Stimulated activated CD4-positive, alpha-beta T cell treated with anti-CD3 and anti-CD28 coated beads, Interleukin-4, amount 100 ng/mL, for 24 hours (primary cell): ENCODE measurements at places on chromosomes 16 and 17.

- peak; percentile 80 for DNase-seq
These were observed 40.9 kb downstream of the RFFL start for GRCh38 chr17:35022536-35023063.

- DNase-seq = no peak
These were observed 32.4 kb downstream of the WIPI1 start for GRCh38 chr17:68424861-68425260.

GRCh38 chr16:68116256-68116867, 31.2 kb downstream of the NFATC3 start:
- DNase-seq = no peak

- DNase-seq = peak; percentile 62
These were observed 2.0 kb upstream of the ARRB2 start for GRCh38 chr17:4708436-4708835.

DNA sequence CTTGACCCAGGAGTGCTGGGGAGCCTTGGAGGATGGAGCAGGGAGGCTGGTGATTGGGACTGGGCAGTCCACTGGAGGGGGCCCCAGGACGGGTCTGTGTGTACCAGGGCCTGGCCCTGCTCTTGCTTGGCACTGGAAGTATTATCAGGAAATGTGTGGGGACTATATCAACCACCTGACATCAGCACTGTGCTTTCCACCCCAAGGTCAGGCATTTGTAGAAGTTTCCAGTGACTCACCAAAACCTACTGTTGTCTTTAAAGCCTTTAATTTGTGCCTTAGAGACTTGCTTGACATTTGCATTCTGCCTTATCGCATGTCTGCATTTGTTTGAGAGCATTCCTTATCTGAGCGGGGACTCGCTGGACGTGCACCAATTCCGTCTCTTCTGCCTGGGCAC, 323.1 kb downstream of the FOXL1 start:
- no peak for DNase-seq

DNA sequence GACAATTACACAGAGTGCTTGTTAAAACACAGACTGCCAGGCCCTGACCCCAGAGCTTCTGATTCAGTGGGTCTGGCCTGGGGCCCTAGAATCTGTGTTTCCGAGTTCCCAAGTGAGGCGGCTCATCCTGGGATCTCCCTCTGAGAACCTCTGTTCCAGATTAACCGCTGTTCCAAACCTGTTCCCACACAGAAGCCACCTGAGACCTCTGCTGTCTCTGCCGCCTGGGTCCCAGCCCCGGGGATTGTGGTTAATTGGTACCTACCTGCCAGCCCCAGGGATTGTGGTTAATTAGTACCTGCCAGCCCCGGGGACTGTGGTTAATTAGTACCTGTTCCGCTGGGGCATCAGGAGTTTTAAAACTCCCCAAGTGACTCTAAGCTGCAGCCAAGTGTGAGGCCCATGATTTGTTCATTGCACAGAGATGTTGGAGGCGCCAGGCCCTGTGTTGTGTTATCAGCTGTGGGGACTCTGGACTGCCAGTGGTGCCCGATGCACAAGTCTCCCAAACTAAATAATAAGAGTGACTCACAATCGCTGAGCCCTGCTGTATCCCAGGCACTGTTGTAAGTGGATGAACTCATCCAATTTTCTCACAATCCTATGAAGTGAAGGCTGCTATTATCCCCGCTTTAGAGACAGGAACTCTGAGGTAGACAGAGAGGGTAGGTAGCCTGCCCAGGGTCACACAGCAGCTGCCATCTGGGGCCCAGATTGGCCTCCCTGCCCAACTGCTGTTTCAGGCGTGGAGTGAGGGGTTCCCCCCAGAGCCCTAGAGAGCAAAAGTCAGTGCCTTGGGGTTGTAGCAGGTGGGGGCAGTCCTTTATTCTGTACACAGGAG, 219.7 kb downstream of the IRF8 start:
- DNase-seq = no peak

DNA sequence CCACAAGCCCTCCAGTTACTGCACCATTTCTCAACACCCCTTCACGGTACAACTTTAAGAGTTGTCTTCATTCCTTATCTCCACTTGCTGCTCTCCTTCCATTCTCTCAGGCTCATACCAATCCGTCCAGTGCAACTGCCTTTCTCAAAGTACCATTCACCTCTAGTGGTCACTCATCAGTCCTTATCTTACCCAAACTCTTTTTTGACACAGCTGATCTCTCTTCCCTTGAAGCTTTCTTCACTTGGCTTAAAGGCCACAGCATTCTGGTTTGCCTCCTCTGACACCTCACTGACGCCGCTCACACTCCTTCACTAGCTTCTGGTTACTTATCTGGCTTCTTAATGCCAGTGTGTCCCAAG, 24.9 kb downstream of the UBE2G1 start:
- no peak for DNase-seq
